ENCODE measurements at places on chromosomes 13 and 19. TPM values are rescaled to one million over a fixed set of nuclear protein-coding genes. Genes with fewer than 3 reads are reported as not detected.

DNA sequence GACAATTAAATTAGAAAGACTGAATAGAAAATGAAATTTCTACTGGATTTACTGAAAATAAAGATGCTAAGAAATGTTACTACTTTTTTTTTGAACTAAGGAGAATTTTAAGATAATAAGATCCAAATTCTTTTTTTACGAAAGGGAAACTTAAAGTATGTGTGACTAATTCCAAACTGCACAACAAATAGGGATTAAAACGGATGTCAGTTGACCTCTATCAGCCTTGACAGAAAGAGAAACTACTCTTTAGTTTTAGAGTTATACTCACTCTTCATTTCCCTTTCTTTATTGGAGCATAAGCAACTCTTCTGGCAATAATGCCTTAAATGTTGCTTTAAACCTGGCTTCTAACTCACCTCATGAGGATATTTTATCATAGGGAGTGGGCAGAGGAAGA, 273.8 kb downstream of the SLITRK6 start:
- no peak for DNase-seq

- no peak for DNase-seq
These were observed 30.5 kb downstream of the MTRF1 start for GRCh38 chr13:41232578-41233480.

DNA sequence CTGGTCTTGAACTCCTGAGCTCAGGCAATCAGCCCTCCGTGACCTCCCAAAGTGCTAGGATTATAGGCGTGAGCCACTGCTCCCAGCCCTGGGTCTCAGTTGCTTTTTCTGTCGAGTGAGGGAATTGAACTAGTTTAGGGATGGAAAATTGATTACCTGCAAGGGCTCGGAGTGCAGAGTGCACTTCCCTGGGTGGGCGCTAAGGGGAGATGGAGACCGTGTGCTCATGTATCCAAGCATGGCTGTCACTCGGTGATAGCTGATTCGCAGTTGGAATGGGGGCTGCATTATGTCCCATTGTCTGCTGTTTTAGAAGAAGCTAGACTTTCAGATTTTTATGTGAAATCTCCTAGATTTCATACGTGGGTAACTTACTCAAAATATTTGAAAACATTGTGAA, 139.9 kb upstream of the RFC3 start:
- no peak for DNase-seq

GRCh38 chr13:29490561-29490885, 105.0 kb downstream of the SLC7A1 start:
- DNase-seq: no peak

GRCh38 chr13:27131906-27132305, 39.7 kb downstream of the USP12 start:
- DNase-seq: no peak

DNA sequence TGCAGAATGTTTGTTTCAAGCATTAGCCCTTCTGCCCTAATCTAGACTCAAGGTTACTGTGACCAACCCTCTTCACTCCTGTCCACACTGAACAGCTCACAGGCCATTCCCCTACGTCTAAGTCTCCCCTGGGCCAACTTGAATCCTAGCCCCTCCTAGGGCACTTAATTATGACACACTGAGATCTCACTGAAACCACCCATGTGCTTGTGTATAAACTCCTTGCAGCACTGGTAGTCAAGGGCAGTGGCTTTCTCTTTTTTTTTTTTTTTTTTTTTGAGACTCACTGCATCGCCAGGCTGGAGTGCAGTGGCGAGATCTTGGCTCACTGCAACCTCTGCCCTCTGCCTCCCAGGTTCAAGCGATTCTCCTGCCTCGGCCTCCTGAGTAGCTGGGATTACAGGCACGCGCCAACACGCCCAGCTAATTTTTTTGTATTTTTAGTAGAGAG, 1.9 kb upstream of the AKT2 start:
- DNase-seq: no peak

The ACP7 gene
- 0.27 TPM for polyA plus RNA-seq

The PTGER1 gene
- polyA plus RNA-seq: 4.8 TPM

The SIGLEC11 gene
- polyA plus RNA-seq: 4.6 TPM

The ZNF880 gene
- polyA plus RNA-seq: 20.6 TPM
